ENCODE measurements at places on chromosomes 5 and 9.
A peak's percentile ranks its signal among the peaks of the same experiment; 100 is the strongest.

DNA sequence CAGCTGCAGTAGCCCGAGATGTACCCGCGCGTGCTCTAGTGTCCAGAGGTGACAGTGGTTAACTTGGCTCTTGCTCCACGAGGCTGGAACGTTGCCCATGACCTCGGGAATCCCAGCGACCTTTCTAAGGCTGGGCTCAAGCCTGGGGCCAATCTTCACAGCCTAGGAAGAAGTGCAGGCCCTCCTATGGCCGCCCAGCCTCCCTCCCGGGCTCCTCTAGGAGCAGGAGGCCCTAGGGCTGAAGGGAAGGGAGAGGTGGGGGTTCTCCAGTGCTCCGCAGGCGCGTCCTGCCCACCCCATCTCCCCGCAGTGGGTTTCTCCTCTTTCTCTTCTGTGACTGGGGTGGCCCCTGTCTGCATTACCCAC, 13.3 kb downstream of the NR2F1 start:
- DNase-seq, result no peak

DNA sequence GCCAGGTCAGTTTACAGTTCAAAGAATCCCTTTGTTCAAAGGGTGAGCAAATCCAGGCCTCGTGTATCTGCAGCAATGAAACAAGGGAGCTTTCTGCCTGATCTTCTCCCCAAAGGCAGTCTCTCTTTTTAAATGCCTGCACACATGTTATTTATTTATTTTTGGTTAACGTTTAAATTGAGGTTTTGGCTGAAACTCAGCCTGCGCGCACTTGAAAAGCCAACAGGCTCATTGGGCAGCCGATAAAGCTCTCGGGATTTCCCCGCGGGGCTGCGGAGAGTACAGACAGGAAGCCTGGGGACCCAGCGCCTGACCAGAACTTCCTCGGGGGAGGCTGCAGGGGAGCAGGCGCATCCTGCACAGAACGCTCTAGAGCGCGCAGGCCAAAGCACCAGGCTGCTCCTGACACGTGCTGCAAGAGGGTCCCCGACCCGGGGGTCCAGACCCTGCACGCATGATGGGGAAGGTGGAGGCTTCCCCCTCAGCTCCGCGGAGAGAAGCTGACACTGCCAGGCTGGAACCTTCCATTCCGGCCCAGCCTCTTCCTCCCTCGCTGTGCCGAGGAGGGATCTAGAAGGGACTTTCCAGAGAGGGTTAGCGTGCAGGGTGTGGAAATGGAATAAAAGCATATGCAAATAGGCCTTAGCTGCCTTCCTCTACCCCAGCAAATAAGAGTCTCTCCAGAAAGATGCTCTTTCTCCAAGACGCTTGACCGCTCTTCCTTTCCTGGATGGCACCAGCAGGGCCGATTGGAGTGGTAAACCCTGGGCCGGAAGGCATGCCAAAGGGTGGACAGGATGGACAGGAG, 46.1 kb downstream of the PTTG1 start:
- DNase-seq, result peak; percentile 85

GRCh38 chr5:168073311-168073710, 218.1 kb upstream of the WWC1 start:
- DNase-seq, result no peak

GRCh38 chr5:72518001-72518683, 10.9 kb upstream of the ZNF366 start:
- peak; percentile 46 for DNase-seq

DNA sequence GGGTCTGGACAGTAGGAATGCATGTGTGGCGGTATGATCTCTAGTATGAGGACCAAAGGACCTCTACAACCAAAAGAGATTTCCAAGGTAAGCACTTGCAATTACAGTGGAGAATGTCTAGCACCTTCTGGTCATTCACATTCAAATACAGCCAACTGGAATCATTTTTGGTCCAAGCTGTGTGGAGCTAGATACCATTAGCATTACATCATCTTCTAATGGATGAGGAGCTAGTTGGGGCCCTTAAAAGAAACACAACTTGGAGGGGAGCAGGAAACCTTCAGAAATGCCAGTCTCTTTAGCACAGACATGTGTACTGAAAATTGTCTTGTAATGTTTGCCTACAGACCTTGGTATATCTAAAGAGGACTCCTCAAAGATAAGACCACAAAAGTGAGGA, 244.7 kb downstream of the BNC2 start:
- no peak for DNase-seq

- no peak for DNase-seq
Measured at GRCh38 chr5:180402716-180403115, 49.6 kb upstream of the GFPT2 start.

- no peak for DNase-seq
Measured at GRCh38 chr5:27474047-27474309, 435.6 kb upstream of the CDH9 start.

- DNase-seq, result no peak
Measured at GRCh38 chr9:29332789-29333188, 1759.5 kb upstream of the C9orf72 start.

- no peak for DNase-seq
Measured at GRCh38 chr5:5315068-5315980, 107.2 kb upstream of the ICE1 start.

DNA sequence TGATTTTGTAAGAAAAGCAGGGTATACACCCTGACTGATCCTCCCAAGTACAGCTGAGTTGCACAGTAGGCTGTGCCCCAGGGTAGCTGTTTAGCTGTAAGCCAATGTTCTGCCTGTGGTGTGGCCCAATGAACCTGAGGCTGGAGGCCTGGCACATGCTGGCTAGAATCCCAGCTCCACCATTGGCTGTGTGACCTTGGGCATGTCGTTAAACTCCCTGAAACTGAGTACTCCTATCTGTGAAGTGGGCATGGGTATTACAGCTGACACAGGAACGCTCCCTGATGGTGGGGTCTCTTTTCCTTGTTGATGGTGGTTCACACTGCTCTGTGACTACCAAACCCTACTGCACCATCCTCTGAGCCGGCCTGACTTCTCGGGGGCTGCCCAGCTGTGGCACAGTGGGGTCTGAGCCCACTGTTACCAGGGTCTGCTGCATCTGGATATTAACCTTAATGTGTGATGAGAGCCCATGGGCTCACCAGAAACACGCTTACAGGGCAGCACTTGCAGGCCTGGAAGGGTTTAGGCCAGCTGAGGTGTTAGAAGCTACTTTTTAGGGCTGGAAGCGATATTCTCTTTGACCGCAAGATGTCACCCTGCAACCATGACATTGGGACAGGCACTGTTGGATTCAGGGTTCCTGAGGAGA, 7.0 kb upstream of the GADD45G start:
- peak; percentile 64 for DNase-seq

GRCh38 chr5:160390787-160391696, 8.8 kb downstream of the FAM200C start:
- DNase-seq, result no peak
